ENCODE measurements at places on chromosomes 16 and 17. TPM values are rescaled to one million over a fixed set of nuclear protein-coding genes. Genes with fewer than 3 reads are reported as not detected.

DNA sequence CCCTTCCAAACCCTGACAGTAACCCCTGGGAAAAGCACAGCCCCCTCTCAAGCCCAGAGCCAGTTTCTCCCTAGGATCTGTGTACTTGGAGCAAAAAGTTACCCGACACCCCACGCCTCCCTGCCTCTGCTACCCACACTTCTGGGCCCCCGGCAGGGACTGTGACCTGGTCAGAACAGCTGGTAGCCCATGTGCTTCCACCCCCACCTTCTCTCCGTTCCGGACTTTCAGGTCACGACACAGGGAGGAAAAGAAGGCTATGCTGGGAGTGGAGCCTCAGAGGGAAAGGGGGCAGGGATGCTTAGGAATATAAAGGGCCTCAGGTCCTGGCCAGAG, 6.4 kb downstream of the PPY start:
- H3K27ac ChIP-seq = no peak overlapping the region
- no peak for DNase-seq
- no peaks in the 10 kb centered on the region for H3K36me3 ChIP-seq
- H3K4me1 ChIP-seq = peaks cover 4% of the 10 kb centered on the region
- H3K27me3 ChIP-seq = peaks cover 9% of the 10 kb centered on the region
- H3K4me3 ChIP-seq = no peak overlapping the region

DNA sequence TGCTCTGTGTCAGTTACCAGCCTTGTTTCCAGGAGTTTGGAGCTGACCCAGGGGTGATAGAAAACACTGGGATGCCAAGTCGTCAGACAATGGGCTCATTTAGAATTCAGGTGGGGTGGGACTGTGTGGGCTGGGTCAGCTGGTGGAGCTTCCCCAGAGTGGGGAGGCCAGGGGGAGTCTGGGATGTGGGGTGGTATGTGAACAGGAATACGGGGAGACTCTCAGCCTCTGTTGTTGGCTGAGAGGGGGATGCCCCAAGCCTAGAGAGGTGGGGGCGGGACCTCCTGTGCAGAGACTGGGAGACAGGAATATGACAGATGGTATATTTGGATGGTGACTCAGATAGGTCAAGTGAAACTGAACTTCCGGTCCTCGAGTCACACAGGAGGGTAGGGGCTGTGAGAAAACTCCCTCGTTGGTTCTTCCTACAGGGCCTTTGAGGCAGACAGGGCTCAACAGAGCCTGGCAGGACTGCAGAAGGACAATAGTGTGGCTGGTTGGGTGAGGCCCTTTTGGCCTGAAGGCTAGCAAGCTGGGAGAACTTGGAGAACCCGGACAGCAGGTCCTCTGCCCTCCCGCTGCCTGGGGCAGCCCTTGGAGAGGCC, 23.7 kb downstream of the CDH1 start:
- peaks cover 66% of the 10 kb centered on the region for H3K4me1 ChIP-seq
- peak overlapping the region; percentile 80 for H3K27ac ChIP-seq
- peak overlapping the region; percentile 39 for H3K4me3 ChIP-seq
- DNase-seq = peak; percentile 82
- H3K36me3 ChIP-seq = no peaks in the 10 kb centered on the region

The CACNG3 gene
- total RNA-seq = not detected

The CAPNS2 gene
- total RNA-seq = not detected

DNA sequence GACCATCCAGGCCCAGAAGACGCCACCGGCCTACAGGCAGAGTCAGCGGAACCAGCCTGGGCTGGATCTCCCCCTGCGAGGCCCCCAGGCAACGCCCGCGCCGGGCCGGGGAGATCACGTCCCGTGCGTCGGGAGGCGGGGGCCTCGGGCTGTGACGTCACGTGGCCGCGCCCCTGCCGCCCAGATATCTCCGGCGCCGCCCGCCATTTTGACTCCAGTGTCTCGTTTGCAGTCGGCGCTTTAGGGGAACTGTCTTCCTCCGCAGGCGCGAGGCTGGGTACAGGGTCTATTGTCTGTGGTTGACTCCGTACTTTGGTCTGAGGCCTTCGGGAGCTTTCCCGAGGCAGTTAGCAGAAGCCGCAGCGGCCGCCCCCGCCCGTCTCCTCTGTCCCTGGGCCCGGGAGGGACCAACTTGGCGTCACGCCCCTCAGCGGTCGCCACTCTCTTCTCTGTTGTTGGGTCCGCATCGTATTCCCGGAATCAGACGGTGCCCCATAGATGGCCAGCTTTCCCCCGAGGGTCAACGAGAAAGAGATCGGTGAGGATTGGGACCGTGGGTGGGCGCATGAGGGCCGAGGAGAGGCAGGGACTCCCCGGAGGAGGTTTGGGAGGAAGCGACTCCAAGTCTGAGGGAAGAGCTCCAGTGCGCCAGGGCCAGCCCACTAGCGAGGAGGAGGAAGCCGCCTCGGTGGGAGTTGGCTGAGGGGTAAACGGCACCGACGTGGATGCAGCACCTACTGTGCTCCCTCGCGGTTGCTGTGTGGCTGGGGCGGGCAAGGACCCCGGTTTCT, at the start of gene WSB1:
WSB1 (plus strand) TSS at position 217 of the 791 bp plus-strand sequence; CDS start at position 499, 282 bp downstream.
- H3K36me3 ChIP-seq = peaks cover 22% of the 10 kb centered on the region
- H3K27ac ChIP-seq = peak within 1 kb of the TSS; percentile 99
- peak; percentile 96 for DNase-seq
- H3K27me3 ChIP-seq = no peaks in the 10 kb centered on the region
- peaks cover 32% of the 10 kb centered on the region for H3K4me1 ChIP-seq

GRCh38 chr17:41777574-41778188, 8.8 kb downstream of the JUP start:
- no peak overlapping the region for H3K27ac ChIP-seq
- H3K36me3 ChIP-seq = no peaks in the 10 kb centered on the region
- no peaks in the 10 kb centered on the region for H3K27me3 ChIP-seq
- H3K4me1 ChIP-seq = no peaks in the 10 kb centered on the region
- no peak for DNase-seq

GRCh38 chr17:2894782-2895181, 98.5 kb downstream of the RAP1GAP2 start:
- H3K4me1 ChIP-seq = peaks cover 7% of the 10 kb centered on the region
- H3K36me3 ChIP-seq = no peaks in the 10 kb centered on the region
- no peak overlapping the region for H3K4me3 ChIP-seq
- H3K27ac ChIP-seq = no peak overlapping the region
- no peaks in the 10 kb centered on the region for H3K27me3 ChIP-seq

DNA sequence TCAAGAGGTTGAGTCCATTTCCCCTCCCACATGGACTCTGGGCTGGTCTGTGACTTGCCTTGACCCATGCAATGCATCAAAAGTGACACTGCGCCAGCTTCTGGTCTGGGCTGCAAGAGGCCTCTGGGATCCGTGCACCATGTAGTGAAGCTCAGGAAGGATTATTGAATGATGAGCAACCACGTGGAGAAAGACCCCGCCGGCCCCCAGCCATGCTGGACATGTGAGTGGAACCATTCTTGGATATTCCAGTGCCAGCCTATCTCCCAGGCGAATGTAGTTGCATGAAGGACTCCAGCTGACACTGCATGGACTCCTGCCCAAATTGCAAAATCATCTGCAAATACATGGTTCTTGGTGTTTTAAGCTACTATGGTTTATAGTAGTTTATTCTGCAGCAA, 7.6 kb upstream of the ALOX15B start:
- no peaks in the 10 kb centered on the region for H3K36me3 ChIP-seq
- H3K4me3 ChIP-seq = no peak overlapping the region
- no peak for DNase-seq

The TAT gene
- not detected for total RNA-seq

DNA sequence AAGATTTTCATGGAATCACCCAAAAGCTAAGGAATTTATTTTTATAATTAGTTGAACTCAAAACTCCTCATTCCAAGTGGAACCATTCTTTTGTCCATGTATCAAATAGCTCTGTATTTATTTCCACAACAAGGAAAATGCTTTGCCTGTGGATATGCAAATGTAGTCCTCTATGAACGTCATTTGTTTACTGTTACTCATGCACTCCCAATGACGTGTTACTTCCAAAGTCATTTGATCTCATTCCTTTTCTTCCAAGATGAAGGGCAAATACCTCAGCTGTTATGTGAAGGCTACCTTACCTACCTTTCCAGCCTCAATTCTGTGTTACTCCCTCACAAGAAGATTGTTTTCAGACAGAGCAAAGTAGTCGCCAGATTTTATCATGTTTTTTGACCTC, 83.7 kb downstream of the ITFG1 start:
- no peak overlapping the region for H3K27ac ChIP-seq
- no peaks in the 10 kb centered on the region for H3K27me3 ChIP-seq
- H3K4me3 ChIP-seq = no peak overlapping the region
- no peak for DNase-seq
- H3K4me1 ChIP-seq = no peaks in the 10 kb centered on the region
- peaks cover 26% of the 10 kb centered on the region for H3K36me3 ChIP-seq

DNA sequence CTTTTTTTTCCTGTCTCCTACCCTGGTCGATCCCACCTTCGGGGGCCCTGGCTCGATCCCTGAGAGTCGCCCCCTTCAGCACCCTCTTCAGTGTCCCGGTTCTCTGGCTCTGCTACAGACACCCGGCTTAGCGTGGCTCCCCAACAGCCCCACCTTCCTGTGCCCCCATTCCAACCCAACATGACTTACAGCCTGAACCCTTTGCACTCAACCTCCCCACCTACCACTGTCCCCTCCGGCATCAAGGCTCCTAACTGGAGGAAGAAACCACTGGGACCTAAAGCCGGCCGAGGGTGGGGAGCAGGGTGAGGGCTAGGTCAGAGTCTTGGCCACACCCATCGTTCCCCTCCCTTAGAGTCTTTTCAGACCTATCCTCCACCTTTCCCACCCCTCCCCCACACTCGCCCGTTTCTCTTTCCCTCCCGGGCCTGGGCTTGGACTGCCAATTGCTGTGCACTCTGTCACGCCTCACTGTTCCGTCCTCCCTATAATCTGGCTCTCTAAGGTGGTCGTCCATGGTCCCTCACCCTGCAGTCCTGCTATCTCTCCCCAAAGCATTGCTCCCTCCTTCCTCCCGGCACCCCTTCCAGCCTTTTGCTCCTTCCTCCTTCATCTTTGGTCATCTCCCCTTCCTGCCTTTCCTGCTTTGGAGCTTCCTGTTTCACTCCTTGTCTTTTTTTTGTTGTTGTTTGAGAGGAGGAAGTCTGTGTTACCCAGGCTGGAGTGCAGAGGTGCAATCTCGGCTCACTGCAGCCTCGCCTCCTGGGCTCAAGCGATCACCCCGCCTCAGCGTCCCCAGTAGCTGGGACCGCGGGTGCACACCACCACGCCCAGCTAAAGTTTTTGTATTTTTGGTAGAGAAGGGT, 890 bp upstream of the CLDN7 start:
- DNase-seq = peak; percentile 57
- H3K27me3 ChIP-seq = peaks cover 25% of the 10 kb centered on the region
- peaks cover 5% of the 10 kb centered on the region for H3K36me3 ChIP-seq
- peak overlapping the region; percentile 35 for H3K4me3 ChIP-seq

DNA sequence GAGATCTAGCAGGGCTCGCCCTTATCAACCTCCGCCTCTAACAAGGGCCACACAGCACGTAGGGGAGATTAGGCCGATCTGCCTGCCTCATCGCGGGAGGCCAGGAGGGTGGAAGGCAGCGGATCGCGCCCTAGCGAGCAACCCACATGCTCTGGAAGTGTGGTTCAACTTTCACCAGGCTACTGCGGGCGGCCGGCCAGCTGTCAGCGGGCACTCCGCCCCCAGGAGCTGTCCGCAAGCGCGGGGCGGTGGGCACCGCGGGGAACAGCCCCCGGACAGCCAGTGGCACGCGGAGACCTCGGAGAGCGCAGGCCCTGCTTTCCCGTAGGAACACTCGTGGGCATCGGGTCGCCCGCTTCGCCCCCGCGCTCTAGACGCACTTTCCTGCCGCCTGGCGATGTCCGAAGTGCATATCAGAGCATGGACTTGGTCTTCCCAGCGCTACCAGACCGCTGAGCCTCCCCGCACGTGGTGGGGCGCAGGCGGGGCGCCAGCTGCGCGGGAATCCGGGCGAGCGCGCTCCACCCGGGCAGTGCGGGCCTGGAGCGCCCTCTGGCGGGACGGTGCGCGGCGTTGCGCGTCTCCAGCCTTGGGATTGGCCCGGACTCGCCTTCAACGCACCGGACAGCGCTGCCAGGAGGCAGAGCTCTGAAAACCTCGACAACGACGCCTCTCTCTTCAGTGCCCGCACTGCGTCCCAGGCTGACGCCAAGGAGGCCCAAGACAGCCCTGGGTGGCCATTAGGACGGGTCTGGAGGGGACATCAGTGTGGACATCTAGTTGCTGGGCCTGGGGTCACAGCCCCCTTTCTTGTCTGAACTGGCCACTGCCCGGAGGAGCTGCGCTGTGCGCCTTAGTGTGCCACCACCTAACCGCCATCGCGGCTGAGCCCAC, 3.6 kb upstream of the ZNHIT3 start:
- H3K27me3 ChIP-seq = peaks cover 16% of the 10 kb centered on the region
- H3K27ac ChIP-seq = no peak overlapping the region
- H3K4me3 ChIP-seq = peak overlapping the region; percentile 54
- peaks cover 25% of the 10 kb centered on the region for H3K4me1 ChIP-seq
- DNase-seq = peak; percentile 91

The G6PC1 gene
- not detected for total RNA-seq

DNA sequence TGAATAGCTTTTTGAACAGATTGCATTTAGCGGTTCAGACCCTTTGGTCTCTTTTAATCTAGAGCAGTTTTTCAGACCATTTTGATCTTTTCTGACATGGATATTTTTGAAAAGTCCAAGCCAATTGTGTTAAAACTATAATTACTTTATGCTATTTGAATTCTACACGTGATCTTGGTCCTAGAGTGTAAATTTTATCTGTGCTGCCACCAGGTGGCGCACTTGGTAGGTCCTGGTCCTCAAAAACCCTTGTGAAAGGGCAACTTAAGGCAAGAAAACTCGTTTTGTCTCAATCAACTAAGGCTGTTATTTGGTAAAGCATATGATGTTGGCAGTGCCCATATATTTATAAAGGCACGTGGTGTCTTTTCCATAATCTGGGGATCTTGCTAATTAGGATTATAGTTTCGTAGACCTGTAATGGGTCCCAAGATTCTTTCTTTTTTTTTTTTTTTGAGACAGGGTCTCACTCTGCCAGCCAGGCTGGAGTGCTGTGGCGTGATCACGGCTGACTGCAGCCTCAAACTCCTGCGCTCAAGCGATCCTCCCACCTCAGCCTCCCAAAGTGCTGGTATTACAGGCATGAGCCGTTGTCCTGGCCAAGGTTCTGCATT, 43.9 kb upstream of the TEX2 start:
- no peaks in the 10 kb centered on the region for H3K36me3 ChIP-seq
- no peak overlapping the region for H3K4me3 ChIP-seq
- no peak overlapping the region for H3K27ac ChIP-seq
- H3K4me1 ChIP-seq = peaks cover 6% of the 10 kb centered on the region

GRCh38 chr17:3669085-3669347, 404 bp downstream of the EMC6 start:
- DNase-seq = no peak
- peaks cover 14% of the 10 kb centered on the region for H3K36me3 ChIP-seq
- H3K27me3 ChIP-seq = no peaks in the 10 kb centered on the region
- peak overlapping the region; percentile 97 for H3K4me3 ChIP-seq
